Right ventricle myocardium inferior (tissue), 1 donor: ENCODE measurements at places on chromosomes 4 and X.

GRCh38 chr4:150681063-150681462, 99.1 kb downstream of the MAB21L2 start:
- no peak for DNase-seq

DNA sequence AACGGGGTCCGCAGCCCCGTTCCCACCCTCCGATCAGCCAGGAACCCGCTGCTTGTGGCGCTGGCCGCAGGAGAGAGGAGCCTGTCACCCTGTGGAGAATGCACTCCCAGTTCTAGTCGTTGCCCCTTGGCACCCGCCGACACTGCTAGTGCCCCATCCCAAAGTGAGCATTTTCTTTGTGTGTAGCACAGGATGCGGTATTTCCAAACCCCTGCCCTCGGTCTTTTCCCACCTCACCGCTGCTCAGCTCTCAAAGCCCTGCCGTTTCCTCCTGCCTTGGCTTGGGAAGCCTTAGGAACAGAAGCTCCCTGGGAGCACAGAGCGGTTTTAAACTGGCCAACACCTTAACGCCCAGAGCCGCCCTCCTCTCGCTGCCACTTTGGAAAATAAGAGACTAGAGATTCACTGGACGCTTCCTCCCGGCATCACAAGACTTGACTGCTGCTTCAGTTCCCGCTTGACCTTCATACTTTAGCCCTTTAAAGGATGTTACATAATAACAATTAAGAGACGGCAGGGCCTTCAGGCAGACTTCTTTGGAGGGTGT, 772 bp downstream of the CYP4V2 start:
- no peak for DNase-seq

GRCh38 chr4:93947286-93947685, 118.7 kb downstream of the ATOH1 start:
- DNase-seq: no peak

DNA sequence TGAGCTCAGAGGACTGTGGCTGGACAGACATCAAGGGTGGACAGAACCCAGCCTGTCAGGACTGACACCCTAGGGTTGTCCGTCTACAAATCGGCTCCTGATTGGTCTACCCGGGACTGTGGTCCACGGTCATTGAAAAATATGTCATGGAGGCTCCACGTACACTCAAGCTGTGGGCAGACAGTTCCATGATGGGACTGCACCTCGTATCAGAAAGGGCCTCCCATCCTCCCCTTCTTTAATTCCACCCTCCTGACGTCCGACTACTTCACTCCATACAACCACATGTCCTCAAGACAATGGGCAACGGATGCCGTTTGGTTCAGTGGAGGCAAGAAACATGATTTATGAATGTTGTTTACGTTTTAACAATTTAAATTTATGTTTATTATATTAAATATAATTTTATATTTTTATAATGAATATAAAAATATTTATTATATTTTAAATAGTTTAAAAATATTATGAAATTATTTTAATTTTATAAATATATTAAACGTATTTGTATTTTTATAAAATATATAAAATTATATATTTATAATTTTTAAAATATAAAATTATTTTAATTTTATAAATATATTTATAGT, 58.0 kb upstream of the SHOX start:
- DNase-seq: no peak

DNA sequence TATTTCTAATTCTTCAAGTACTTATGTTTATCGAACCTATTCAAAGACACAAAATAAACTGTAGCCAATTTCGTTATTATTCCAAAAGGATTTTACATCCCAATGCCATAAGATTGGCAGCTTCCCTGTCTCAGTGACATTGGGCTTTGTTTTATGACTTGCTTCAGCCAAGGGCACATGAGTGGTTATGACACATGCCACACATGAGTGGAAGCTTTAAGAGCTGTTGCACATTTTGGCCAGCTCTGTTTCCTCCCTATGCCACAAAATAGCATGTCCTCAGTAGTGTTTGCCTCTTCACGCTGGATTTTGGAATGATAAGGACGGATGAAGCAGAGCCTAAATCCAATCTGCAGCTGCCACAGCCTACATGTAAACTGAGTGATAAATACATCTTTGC, 21.9 kb downstream of the SEC24D start:
- DNase-seq: no peak

DNA sequence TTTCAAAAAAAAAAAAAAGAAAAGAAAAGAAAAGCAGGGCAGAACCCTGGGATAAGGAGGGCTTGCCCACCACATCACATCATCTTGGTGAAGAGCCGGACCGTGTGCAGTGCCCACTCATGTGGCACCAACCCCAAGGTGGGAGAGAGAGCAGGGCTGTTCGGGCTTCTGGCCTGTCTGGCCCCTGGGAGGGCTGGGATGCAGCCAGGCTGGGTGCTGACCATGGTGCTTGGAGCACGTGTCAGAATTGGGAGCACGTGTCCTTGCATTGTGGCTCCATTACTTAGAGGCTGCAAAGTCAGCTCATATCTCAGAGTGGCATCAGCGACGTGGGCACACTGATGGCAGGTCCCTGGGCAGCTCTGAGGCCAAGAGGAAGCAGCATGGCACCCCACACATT, 100.9 kb upstream of the AFAP1 start:
- DNase-seq: peak; percentile 39

DNA sequence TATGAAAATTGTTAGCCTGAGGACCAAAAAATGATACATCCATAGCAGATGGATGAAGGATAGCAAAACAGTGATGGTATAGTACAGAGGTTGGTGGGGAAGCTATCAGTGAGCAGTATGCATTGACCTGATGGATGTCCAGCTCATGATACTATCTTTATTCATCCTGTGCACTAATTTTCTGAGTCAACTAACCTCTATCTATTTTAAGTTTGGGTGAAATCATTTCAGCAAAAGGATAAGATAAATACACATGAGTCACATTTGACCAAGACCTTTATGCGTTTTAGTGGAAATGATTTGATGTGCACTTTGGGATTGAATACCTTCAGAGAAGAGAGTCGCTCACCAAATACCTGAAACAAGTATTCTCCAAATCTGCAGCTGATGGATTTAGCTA, 351.0 kb upstream of the NR3C2 start:
- no peak for DNase-seq

- no peak for DNase-seq
These were observed 39.2 kb downstream of the COPS4 start for GRCh38 chr4:83074086-83074704.

- no peak for DNase-seq
These were observed 1020.9 kb upstream of the INTU start for GRCh38 chr4:126611900-126612299.

DNA sequence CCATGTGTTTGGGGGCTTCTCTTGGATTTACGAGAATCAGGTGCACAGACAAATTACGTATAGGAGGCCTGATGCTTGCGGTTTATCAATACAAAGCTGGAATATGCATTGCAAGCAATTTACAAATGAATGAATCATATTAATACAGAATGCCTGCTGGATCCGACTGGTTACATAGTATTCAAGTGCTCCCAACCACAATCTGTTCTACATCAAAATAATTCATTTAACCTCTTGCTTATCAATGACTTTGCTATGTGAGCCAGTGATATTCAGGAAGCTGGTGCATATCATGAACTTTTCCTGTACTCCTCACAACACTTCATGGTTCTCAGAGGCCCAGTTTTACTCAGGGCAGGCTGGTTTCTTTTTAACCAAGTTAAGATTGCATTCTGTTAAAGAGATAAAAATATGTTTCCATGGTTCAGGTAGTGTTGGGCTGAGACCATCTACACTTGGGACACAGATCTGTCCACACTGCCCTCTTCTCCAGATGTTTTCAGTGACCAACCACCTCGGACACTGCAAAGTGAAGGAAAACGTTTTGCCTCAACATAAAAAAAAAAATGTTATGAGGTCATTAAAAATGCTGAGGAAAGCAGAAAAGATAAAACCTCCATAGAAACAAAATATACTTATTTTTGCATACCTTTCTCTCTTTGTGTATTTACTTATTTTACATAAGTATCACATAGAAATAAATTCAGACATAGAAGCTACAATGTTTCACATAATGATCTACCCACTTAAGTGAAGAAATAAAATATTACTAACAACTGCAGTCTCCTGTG, 200.1 kb upstream of the VCX3A start:
- no peak for DNase-seq

GRCh38 chrX:147179625-147180024, 365.1 kb upstream of the CXorf51A start:
- DNase-seq: no peak

DNA sequence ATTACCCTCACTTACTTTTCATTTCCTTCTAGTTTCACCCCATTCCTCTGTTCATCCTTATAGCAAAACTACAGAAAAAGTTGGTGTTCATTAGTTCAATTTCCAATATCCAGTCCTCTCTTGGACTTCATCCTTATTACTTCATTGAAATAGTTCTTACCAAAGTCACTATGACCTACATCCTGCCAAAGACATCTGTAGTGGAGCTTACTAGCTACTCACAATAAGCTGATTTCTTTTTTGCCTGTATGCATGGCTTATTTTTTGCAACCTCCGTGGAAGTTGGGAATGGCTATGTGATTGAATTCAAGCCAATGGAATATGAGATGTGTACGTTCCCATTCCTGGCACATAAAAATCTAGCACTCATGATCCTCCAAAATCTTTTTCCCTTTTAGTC, 4.6 kb upstream of the CDKL2 start:
- DNase-seq: no peak

GRCh38 chrX:71487814-71488213, 45.1 kb upstream of the OGT start:
- no peak for DNase-seq

DNA sequence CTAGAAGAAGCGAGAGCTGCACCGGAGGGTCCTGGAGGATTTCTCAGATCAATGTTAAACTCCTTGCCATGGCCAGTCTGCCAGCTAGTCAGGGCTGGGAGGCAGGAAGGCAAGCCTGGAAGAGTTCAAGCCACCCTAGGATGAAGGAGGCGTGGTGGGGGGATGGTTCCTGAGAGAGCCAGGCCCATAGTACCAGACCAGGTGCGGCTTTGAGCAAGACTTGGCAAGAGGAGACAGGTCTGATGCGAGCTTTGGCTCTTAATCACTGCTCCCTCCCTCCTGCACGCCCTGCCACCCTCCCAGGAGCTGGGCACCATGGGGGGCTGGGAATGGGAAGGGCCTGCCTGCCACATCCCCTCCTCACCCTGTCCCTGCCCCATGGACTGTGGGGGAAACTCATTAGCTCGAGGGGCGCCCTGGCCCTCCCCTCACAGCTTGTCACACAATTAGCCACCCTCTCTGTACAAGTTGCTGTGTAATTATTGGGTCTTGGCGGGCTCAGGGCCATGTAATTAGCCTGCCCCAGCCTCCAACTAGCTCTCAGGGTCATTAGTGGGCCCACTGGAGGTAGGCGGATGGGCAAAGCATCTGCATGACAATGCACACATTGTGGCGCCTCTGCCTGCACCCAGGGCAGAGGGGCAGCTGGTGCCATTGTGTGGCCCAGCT, 50.3 kb downstream of the EFNB1 start:
- no peak for DNase-seq

- no peak for DNase-seq
These were observed 413.8 kb downstream of the FAT4 start for GRCh38 chr4:125728568-125728967.

DNA sequence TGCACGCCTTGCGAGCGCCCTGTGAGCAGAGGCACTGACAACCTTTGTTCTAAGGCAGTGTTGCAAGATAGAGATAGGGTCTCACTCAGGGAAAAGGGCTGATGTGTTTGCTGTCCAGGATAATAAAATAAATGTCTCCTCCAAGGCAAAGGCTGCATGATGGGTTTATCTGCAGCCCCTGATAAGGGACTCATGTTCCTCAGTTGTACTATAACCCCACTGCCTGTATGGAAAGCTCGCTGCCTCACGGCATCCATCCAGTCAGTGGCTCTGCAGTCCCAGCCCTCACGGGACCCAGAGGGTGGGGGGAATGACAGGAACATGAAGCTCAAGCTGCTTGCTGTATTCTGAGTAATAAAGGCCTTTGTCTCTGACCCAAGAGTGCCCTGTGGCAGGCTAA, 22.6 kb downstream of the BCLAF3 start:
- peak; percentile 22 for DNase-seq

GRCh38 chr4:159185591-159186023, 82.7 kb downstream of the RAPGEF2 start:
- no peak for DNase-seq

DNA sequence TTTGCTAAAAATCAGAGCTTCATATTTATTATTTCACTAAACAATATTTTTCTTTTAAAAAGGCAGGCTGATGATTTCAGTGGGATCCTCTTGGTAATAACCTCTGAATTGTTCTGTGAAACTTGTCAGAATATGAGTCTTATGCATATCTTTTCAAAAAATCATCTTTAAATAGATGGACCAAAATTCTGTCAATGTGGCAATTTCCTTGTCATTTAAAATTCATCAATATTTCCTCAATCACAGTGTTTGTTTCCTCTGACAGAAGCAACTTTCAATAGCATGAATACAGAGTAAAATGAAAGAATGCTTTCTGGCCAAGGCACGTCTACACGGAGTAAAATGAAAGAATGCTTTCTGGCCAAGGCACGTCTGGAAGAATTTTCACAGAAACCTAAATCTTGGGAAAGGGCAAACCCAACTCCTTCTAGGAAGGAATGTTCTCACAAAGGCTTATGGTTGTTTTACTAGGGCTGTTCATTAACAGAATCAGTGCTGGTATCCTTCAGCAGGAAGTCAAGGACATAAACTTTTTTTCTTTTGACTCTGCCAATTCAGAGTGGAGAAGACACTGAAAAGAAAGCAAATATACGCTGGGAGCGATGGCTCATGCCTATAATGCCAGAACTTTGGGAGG, 99.0 kb upstream of the GPR34 start:
- DNase-seq: no peak

GRCh38 chrX:19332983-19333382, 10.7 kb upstream of the PDHA1 start:
- DNase-seq: no peak

- DNase-seq: no peak
These were observed 209.7 kb downstream of the CEP135 start for GRCh38 chr4:56158483-56158882.

GRCh38 chr4:40530961-40531635, 98.6 kb downstream of the RBM47 start:
- no peak for DNase-seq

GRCh38 chrX:130975947-130976346, 72.9 kb upstream of the ENOX2 start:
- DNase-seq: no peak

GRCh38 chr4:44320833-44321232, 127.8 kb downstream of the KCTD8 start:
- DNase-seq: no peak

DNA sequence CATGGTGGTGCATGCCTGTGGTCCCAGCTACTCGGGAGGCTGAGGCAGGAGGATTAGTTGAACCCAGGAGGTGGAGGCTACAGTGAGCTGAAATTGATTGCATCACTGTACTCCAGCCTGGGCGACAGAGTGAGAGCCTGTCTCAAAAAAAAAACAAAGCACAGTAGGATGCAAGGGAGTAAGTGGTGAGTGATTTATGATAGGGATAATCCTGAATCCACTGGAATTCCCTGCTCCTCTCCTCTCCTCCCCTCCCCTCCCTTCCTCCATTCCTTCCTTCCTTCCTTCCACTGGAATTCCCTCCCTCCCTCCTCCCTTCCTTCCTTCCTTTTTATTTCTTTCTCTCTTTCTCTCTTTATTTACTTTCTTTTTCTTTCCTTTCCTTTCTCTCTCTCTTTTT, 40.9 kb upstream of the NKRF start:
- no peak for DNase-seq
